ENCODE measurements at places on chromosomes 12 and 14. TPM values are rescaled to one million over a fixed set of nuclear protein-coding genes. Genes with fewer than 3 reads are reported as not detected.

The SYT1 gene
- total RNA-seq: not detected

The DDN gene
- 0.57 TPM for total RNA-seq

The FLVCR2 gene
- total RNA-seq: 3.3 TPM

The BCL2L14 gene
- 2.5 TPM for total RNA-seq

The TMTC3 gene
- 7.7 TPM for total RNA-seq

DNA sequence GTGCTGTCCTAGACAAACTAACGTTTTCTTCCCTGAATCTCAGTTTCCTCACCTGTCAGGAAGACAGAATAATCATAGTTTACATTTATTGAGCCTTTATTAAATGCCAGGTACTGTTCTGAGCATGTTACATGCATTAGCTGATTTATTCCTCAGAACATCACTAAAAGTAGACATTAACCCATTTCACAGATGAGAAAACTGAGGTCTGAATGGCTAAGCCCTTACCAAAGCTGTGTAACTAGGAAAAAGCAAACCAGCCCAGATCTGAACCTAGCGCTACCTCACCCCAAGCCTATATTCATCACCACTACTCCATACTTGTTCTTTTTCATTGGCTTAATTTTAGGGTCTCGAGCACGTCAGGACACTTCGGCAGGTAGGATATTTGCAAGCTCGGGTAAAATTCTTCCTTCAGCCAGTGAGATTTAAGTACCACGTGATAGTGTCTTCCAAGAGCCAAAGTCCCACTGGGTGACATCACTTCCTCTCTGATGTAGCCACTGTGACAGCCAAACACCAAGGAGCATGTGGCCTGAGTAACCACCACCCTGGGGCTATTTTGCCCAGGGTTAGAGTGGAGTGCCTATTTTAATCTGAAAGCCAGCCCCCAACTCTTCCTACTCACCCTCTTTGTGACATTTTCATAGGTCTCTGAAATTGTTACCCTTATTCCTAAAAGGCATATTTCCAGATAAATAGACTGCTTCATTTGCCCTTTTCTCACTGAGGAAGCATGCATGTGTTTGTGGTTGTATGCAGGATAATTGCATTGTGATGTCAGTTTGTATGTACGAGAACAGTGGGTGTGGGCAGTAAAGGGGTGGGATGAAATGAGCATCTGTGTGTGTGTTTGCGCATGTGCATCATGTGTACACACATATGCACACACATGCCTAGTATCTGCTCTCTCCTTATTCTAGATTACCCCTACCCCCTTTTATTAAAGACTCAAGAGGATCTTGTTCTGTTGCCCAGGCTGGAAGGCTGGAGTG lies 62.2 kb upstream of the WSCD2 start:
- DNase-seq: no peak

GRCh38 chr14:99349721-99350495 lies 77.9 kb upstream of the BCL11B start:
- no peak for DNase-seq

GRCh38 chr12:88572781-88573549 lies 7.3 kb downstream of the KITLG start:
- DNase-seq: no peak

- no peak for DNase-seq
These were observed 361.5 kb downstream of the EGLN3 start for GRCh38 chr14:33589334-33589733.

DNA sequence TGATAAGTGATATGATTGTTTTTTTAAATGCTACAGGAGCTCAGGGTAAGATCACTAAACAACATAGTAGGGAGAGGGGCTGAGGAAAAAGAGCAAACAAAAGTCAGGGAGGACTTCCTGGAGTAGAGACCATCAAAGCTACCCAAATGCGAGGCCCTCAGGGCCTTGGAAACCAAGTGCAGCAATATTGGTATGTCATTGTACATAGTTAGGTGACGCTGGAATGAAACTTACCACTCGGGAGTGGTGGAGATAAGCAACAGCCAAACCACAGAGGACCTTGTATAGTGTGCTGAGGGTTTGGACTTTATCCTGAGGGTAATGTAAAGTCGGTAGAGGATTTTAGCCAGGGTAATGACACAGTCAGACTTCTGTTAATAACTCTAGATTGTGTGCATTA lies 13.8 kb downstream of the KITLG start:
- DNase-seq: no peak

GRCh38 chr12:131452444-131452860 lies 258.4 kb upstream of the SFSWAP start:
- DNase-seq: no peak

DNA sequence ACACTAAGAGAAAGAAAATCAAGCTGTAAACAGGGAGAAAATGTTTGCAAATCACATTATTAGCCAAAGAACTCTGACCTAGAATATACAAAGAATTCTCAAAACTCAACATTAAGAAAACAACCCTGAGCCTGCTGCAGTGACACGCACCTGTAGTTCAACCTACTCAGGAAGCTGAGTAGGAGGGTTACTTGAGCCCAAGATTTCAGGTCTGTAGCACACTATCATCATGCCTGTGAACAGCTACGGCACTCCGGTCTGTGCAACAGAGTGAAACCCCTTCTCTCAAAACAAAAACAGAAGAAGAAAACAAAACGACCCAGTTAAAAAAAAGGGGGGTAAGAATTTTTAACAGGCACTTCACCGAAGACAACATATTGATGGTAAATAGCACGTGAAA lies 20.8 kb downstream of the SAV1 start:
- no peak for DNase-seq

- no peak for DNase-seq
These were observed 98.6 kb upstream of the FKBP4 start for GRCh38 chr12:2696136-2696535.

- DNase-seq: no peak
These were observed 136.8 kb upstream of the PRKD1 start for GRCh38 chr14:30064454-30064853.

DNA sequence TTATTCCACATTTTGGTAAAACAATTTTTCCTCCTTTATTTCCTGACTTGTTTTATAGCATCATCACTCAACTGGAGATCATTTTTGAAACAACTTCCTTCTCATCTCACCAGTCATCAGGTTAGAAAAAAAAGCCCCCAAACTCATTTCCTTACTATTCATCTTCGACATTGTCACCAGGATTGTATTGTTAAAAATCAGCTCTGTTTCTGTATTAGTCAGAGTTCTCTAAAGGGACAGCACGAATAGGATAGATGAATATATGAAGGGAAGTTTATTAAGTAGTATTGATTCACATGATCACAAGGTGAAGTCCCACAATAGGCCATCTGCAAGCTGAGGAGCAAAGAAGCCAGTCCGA lies 392.6 kb downstream of the FUT8 start:
- DNase-seq: no peak
